ENCODE measurements at places on chromosomes 11 and 22. TPM values are rescaled to one million over a fixed set of nuclear protein-coding genes. Genes with fewer than 3 reads are reported as not detected.

TEX54 gene
- not detected for total RNA-seq

OR56A1 gene
- total RNA-seq, result not detected

CSRP3 gene
- 2.3 TPM for total RNA-seq

- DNase-seq, result no peak
- no peaks in the 10 kb centered on the region for H3K27me3 ChIP-seq
- no peaks in the 10 kb centered on the region for H3K36me3 ChIP-seq
- H3K27ac ChIP-seq, result no peak overlapping the region
- no peak overlapping the region for H3K4me3 ChIP-seq
- H3K4me1 ChIP-seq, result no peaks in the 10 kb centered on the region
Measured at GRCh38 chr11:16028419-16028818, 327.9 kb downstream of the SOX6 start.

DNA sequence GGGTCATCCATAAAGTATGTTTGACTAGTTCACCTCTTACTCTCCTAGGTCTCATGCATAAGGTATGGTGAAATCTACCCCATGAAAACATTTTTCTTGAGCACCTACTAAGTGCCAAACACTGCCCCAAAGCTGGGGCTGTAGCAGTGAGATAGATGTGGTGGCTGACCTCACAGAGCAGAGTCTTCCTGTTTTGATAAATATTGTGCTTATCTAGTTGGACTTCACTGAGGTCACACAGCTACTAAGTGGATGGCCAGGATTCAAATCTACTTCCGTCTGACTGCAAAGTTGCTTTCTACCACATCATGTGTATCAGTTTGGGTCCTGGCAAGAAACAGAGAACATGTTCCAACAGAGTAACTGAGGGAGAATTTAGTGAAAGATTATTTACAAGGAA is 6.4 kb upstream of the HTATIP2 start:
- peaks cover 9% of the 10 kb centered on the region for H3K4me1 ChIP-seq
- no peak for DNase-seq

GRCh38 chr11:76885390-76886097 is 24.8 kb downstream of the ACER3 start:
- no peak overlapping the region for H3K27ac ChIP-seq
- no peaks in the 10 kb centered on the region for H3K36me3 ChIP-seq
- peaks cover 6% of the 10 kb centered on the region for H3K4me1 ChIP-seq
- no peaks in the 10 kb centered on the region for H3K27me3 ChIP-seq
- DNase-seq, result no peak

GRCh38 chr11:2555891-2556290 is 111.1 kb downstream of the KCNQ1 start:
- no peak overlapping the region for H3K4me3 ChIP-seq
- no peak for DNase-seq
- no peaks in the 10 kb centered on the region for H3K27me3 ChIP-seq
- H3K36me3 ChIP-seq, result no peaks in the 10 kb centered on the region
- peaks cover 10% of the 10 kb centered on the region for H3K4me1 ChIP-seq

Measured in adrenal gland (tissue), 19 donors.